ENCODE measurements at places on chromosomes 1 and 21. TPM values are rescaled to one million over a fixed set of nuclear protein-coding genes. Genes with fewer than 3 reads are reported as not detected.

DNA sequence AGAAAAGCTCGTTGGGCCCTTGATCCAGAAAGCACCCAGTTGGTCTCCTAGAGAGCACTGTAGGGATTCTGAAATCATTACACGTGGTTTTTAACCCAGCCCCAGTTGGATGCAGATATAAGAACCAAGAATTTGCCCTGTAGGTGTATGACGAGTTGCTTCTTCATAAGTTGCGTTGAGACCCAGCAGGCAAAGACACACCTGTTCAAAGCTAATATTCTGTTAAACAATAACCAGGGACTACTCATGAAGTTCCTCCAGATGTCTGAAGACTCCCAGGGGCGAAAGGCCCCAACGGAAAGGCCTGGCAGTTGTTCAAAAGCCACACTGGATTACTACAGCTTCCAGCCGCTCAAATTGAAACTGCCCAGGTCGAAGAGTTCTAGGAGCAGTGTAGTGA, 88.6 kb upstream of the HNRNPU start:
- no peak for DNase-seq

The E2F2 gene
- 3.9 TPM for polyA plus RNA-seq

The ATXN7L2 gene
- 31.2 TPM for polyA plus RNA-seq

DNA sequence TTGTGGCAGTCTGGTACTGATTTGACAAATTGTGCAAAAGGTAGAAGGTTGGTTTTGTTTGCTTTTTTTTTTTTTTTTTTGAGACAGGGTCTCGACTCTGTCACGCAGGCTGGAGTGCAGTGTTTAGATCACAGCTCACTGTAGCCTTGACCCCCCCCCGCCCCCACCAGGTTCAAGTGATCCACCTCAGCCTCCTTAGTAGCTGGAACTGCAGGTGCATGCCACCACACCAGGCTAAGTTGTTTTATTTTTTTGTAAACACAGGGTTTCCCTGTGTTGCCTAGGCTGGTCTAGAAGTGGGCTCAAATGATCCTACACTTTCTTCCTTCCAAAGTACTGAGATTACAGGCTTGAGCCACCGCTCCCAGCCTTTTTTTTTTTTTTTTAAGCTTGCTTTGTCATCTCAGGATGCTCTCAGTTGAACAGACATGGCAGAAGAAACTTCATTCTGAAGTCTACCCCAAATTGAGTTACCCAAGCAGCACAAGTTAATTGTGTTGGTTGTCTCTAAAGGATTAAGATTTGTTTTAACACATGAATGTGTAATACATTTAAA, 8.2 kb downstream of the KDM1A start:
- no peak for DNase-seq

The TMEM240 gene
- polyA plus RNA-seq = 4.8 TPM

GRCh38 chr1:180911640-180912191, 981 bp upstream of the KIAA1614 start:
- DNase-seq = no peak

- no peak for DNase-seq
These were observed 710.7 kb downstream of the ADGRL2 start for GRCh38 chr1:82511441-82511840.

DNA sequence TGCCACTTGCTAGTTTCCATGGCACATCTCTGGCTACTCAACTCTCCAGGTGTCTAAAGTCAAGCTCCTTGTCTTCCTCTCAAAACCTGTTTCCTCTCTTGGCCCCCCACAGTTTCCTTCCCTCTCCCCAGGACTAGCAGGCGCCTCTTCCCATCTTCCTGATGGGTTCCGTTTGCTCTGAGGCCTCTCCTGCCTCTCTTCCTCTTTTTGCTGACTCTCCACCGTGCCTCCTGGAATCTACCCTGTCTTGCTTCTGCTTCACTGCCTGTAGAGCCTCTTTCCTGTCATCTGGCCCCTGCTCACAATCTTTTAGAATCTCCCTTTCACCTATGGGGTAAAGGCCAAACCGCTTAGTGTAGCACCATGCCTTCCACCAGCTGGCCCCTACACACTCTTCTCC, 21.8 kb upstream of the LHX4 start:
- no peak for DNase-seq

- no peak for DNase-seq
These were observed 38.5 kb upstream of the ZNHIT6 start for GRCh38 chr1:85746777-85747176.

The A3GALT2 gene
- not detected for polyA plus RNA-seq

- no peak for DNase-seq
These were observed 79.4 kb downstream of the IVNS1ABP start for GRCh38 chr1:185237661-185238060.

DNA sequence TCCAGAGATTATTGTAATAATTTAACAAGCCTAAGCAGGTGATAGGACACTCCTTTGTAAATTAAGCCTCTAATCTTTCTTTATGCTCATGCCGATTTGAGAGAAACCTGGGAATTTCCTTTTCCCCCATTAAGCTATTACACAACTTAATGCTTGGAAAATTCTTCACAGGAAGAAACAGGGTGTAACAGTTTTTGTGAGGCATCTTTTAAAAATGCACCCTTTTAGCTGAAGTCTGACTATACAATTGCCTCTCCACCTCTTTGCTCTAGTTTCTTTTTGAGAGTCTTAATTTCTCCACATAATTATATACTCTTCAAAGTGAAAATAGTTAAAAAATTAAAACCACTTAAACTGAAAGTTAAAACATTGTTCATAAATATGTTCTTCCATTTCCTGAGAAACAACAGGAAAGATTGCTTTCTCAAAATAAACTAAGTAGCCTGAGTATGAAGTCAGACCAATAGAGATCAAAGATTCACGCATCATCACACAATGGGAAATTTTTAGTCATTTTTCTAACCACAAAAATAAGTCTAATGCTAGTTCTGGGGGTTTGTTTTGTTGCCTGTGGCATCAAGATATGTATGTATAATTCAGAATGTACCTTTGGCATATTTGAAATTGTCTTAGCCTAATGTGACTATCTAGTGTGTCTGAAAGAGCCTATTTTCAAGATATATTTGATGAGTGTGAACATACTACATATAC, 34.7 kb downstream of the LRRC8D start:
- no peak for DNase-seq

The ICOSLG gene
- polyA plus RNA-seq = 10.6 TPM

GRCh38 chr1:108011295-108011694, 46.3 kb upstream of the VAV3 start:
- no peak for DNase-seq

DNA sequence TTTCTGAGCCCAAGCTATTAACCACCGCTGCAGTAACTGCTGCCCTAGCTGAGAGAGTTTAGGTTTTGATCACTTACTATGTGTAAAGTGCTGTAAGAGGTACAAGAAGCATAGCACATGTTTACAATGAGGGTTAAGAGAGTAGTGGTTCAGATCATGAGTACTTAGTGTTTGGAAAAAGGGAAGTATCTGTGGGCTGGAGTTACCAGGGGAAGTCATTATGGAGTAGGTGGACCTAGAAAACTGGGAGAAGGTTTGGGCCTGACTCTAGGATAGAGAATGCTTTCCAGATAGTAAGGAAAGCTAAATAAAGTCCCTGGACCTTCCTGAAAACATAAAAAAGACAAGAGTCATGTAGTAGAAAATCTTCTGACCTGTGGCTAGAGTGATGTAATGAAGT, 149.6 kb upstream of the PLXNA2 start:
- no peak for DNase-seq

DNA sequence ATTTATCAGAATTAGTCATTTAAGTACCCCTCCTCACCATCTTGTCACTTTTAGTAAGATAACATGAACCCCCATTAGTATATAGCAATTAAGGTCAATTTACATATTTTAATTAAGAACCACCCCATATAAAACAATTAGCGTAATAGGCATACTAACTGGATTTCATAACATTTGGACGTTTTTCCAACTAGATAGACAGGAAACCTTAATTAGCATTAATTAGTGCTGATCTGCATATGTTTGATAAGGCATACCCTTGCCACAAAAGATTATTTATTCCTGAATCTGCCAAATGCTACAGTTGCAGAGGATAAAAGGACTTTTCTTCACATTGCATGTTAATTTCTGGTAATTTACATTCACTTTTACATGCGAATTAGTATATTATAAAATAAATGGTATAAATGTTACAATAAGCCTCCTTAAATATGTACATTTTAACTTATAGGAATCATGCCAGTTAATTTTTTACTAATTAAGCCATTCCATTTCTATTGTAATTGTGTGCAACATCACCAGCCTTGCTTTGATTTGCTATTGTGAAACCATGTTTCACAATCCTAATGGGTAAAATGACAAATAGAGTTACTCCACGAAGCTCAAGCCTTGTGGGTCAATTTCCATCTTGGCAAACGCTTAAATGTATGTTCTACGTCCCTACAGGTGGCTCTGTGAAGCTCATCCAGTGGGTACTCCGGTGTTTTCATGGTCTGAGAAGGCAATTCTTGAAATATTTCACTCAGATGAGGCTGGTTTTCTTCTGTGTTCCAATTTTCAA, 469.6 kb downstream of the DPYD start:
- DNase-seq = no peak

Measured in hindlimb muscle (tissue), 1 donor.